ENCODE measurements at places on chromosomes 7 and 10. TPM values are rescaled to one million over a fixed set of nuclear protein-coding genes. Genes with fewer than 3 reads are reported as not detected.

UFSP1 gene
- total RNA-seq, result 6.5 TPM

C10orf53 gene
- not detected for total RNA-seq

CHST15 gene
- 2.4 TPM for total RNA-seq

ZNF107 gene
- 33.6 TPM for total RNA-seq
